ENCODE measurements at places on chromosomes 4 and X.

- no peak for DNase-seq
Measured at GRCh38 chrX:150984169-150984824, 1.2 kb downstream of the HMGB3 start.

- DNase-seq = peak; percentile 7
Measured at GRCh38 chrX:153226344-153227185, 47.5 kb downstream of the MAGEA1 start.

DNA sequence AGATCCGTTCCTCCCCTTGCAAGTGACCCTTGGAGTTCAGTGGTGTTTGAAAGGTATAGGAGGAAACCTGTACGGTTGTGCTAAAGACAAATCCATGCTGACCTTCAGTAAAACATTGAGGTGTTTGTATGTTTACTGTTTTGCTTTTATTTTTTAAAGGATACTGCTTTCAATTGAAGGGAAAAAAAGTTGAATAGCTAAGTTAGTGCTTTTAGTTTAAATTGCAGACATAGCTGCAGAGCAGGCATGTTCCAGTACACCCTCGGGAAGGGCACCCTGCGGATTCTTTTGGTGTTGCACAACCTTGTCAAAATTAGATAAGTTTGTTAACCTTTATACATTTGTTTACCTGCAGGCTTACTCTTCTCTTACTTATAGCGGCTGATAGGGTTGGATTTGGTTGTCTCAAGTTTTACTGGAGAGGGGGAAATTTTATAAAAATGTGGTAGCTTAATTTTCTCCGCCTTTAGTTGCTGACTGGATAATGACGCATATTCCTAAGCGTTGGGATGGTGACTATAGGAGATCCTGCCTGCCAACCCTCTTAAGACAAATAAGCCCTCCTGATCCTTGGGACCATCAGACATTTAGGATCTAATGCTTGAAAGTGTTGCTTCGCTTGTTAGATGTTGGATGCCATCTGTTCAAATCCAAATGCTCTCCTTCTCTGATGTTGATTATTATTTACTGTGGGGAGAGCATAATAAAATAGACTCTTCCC, 2.0 kb downstream of the RAPGEF2 start:
- no peak for DNase-seq

GRCh38 chr4:123167931-123168330, 228.7 kb upstream of the SPRY1 start:
- no peak for DNase-seq

DNA sequence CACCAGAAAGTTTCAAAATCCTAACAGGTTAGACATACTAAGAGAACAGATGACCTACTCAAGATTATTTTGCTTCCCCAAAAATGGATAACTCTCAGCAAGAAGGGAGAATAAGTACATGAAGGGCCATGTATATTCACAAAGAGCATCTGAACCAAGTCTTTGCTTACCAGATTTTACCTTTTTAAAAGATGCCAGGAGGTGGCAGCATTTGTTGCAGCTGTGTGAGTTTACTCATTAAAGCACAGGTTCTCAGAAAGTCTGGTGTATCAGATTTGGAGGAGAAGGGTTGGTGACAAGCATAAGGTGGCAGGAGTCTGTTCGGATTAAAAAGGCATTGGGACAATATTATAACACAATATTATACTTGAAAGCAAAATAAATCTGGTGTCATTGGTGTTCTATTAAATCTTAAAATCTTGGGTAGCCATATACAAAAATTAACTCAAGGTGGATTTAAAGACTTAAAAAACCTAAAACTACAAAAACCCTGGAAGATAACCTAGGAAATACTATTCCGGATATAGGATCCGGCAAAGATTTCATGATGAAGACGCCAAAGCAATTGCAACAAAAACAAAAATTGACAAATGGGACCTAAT, 51.3 kb upstream of the NFKB1 start:
- peak; percentile 44 for DNase-seq

DNA sequence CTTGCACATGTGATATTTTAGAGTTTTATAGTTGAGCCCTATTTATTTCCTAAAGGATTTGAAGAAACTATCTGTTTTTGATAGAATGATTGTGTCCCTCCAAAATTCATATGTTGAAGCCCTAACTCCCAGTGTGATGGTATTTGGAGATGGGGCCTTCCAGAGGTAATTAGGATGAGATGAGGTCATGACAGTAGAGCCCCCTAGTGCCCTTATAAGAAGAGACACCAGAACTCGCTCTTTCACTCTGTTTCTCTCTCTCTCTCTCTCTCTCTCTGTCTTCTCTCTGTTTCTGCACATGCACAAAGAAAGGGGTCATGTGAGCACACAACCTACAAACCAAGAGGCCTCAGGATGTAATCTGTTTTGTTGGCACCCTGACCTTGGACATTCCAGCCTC, 921.9 kb upstream of the DIAPH2 start:
- no peak for DNase-seq

Data from stimulated activated CD4-positive, alpha-beta T cell treated with anti-CD3 and anti-CD28 coated beads, Interleukin-1b, Interleukin-23, amount 100 ng/mL, for 48 hours (primary cell).